ENCODE measurements at places on chromosomes 5 and 9. TPM values are rescaled to one million over a fixed set of nuclear protein-coding genes. Genes with fewer than 3 reads are reported as not detected.

The PCDHAC2 gene
- total RNA-seq = 3.1 TPM

The IL13 gene
- total RNA-seq = 0.24 TPM

The SPARC gene
- total RNA-seq = 579 TPM

The JAKMIP2 gene
- total RNA-seq = 0.50 TPM

The GABBR2 gene
- total RNA-seq = not detected

The C1QTNF2 gene
- total RNA-seq = not detected

The SPINK4 gene
- total RNA-seq = not detected

The ATOSB gene
- 22.9 TPM for total RNA-seq

The GFI1B gene
- total RNA-seq = not detected

The CYSRT1 gene
- 0.36 TPM for total RNA-seq

The PPP3R2 gene
- total RNA-seq = not detected

The MED27 gene
- 23.1 TPM for total RNA-seq

The SGTB gene
- 12.4 TPM for total RNA-seq

The ADAMTSL2 gene
- total RNA-seq = 1.1 TPM

The AGXT2 gene
- total RNA-seq = not detected

The MLANA gene
- total RNA-seq = not detected

The PCDHGC4 gene
- 1.5 TPM for total RNA-seq

The RFX3 gene
- total RNA-seq = 7.0 TPM

The CARD9 gene
- total RNA-seq = 6.7 TPM

The PKD2L2 gene
- total RNA-seq = not detected

The BARHL1 gene
- total RNA-seq = not detected

The PCSK5 gene
- 43.1 TPM for total RNA-seq

The CCDC171 gene
- 1.1 TPM for total RNA-seq

The TNC gene
- 5.1 TPM for total RNA-seq

The LIX1 gene
- not detected for total RNA-seq

The LRRC19 gene
- not detected for total RNA-seq

The ANKRD34B gene
- not detected for total RNA-seq

The SURF2 gene
- total RNA-seq = 15.2 TPM

The HTR4 gene
- total RNA-seq = not detected

The LHX3 gene
- not detected for total RNA-seq

The SLCO4C1 gene
- 0.12 TPM for total RNA-seq

The OBP2B gene
- not detected for total RNA-seq

The OLFM1 gene
- total RNA-seq = 31.4 TPM

The SPATA31C2 gene
- total RNA-seq = not detected

The PCDHGA8 gene
- total RNA-seq = 2.4 TPM

The AQP7 gene
- total RNA-seq = 466 TPM

The ADGRD2 gene
- total RNA-seq = not detected

The SEMA6A gene
- total RNA-seq = 43.4 TPM

The PCDHGA12 gene
- total RNA-seq = 11.0 TPM

The ACOT12 gene
- total RNA-seq = not detected

The KIF12 gene
- not detected for total RNA-seq

The OTP gene
- not detected for total RNA-seq

The PTRH1 gene
- 13.4 TPM for total RNA-seq

The PCDHB15 gene
- total RNA-seq = 2.3 TPM

The PCDH1 gene
- 148 TPM for total RNA-seq

The GHR gene
- 127 TPM for total RNA-seq

The RALGPS1 gene
- 5.6 TPM for total RNA-seq
